ENCODE measurements at places on chromosomes 4 and X.

- no peak for DNase-seq
Measured at GRCh38 chr4:59727745-59728144, 1472.4 kb upstream of the ADGRL3 start.

DNA sequence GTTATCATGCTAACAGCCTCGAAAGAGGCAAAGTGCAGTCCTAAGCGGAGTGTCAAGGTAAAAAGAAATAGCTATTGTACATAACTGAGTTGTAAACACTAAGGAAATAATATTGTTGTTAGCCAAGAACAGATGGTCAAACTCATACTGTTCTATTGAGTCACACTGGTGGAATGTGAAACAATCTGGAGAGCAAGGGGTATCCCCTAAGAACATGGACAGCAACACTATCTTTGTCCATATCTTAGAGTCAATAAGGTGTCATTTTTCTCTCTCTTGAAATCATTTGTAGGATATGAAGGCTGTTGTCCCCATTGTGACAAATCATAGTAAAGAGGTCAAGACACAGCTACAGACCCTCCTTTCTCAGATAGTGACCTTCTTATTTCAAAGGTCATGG lies 4.5 kb upstream of the PDGFC start:
- no peak for DNase-seq

GRCh38 chr4:101600287-101600686 lies 190.2 kb upstream of the BANK1 start:
- DNase-seq, result no peak

GRCh38 chr4:83340692-83341343 lies 6.2 kb upstream of the HPSE start:
- no peak for DNase-seq

DNA sequence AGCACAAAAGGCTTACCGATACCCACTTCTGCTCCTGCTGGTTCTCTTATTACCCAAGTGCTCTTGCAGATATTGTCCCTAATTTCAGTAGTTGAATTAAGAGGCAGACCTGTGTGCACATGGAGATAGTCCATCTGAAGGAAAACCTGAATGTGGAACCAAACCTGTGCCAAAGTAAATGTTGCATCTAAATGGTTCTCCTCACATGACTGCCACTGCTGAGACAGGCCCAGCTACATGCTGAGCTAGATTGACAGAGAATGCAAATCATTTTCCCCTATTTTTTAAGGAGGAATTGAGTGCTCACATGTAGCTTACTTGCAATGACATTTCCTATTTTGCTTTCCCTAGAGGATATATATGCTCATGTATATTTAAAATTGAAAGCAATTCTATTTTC lies 609.1 kb upstream of the TECRL start:
- no peak for DNase-seq

GRCh38 chr4:18021470-18021719 lies 160 bp downstream of the LCORL start:
- no peak for DNase-seq

DNA sequence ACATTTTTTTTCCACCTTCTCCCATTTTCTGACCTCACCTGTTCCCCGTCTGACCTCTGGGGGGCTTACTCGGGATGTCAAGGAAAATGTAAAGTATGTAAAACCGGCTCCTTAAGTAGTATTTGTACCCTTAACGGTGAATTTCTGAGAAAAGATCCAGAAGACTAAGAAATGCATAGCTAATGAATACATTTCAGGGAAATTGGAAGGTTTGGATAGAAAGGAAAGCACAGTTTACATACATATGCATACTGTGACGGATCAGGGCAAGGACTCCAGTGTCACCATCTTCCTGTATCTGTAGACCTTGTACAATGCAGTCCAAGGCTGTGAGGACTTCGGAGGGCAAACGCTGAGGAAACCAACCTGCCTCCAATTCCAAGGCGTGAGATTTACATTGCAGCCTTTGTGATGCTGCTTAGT lies 2185.9 kb upstream of the TENM3 start:
- DNase-seq, result no peak

DNA sequence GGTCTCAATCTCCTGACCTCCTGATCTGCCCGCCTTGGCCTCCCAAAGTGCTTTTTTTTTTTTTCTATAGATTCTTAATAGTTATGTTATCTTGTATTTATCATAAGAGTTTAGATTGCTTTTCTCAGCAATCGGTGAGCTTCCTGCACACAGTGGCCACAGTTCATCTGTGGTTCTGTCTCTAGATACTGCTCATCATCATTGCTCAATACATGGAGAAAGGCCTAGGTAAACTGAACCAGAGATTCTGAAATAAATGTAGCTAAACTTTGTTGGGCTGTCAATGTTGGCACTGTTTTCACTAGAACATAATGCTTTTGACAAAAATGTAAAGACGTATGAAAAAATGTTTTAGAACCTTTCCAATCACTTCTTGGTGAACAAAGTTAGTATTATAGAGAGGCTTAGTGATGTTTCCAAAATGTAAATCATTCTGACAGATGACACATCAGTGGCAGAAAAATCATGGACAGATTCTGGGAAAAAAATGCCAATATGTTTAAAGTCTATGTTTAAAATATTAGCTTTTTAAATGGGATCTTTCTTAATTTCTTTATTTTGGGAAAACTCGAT lies 50.0 kb upstream of the LIMCH1 start:
- DNase-seq, result no peak

DNA sequence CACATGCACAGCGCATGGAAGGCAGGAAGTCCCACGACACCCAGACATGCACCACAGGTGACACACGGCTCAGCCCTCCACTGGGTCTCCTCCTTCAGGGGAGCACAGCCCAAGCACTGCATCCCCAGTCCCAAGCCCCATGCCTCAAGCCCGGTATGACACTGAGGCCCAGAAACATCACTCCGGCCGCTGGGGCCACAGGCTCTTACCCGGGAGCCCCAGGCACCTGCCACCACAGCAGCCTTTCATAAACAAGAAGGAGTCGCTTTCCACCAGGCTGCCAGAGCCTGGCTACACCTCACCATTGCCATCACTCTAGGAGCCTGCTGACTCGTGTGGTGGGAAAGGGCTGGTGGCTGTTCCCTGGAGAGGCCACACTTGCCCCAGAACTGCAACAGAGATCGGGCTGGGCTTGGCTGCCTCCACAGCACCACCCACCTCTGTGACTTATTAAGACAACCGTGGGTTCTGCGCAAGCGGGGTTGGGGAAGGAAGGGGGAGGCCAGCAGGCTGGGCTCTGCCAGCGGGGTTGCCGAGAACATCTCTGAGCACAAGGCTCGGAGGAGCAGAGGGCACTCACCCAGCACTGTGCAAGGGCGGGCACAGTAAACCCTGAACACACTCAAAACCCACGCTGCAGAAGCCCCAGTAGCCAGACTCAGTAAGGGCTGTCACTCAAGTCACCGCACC lies 4.5 kb downstream of the HAUS7 start:
- DNase-seq, result no peak

- DNase-seq, result no peak
Measured at GRCh38 chrX:98514032-98514431, 1630.3 kb downstream of the RPA4 start.

DNA sequence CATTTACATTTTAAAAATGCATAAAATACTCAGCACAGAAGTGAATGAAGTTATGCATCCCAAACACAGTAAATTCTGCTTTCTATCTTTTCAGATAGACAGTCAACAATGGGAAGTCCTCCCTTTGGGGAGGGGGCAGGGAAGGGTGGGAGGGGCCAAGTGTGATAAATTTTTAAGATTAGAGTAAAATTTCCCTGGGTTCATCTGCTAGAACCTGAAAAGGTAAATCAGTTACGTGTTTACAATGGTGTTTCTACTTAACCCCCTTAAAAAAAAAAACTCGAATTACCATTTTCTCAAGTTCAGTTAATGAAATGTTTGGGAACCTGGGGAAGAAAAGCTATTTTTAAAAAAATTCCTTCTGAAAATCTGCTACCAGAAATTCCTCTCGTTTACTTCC lies 9.1 kb downstream of the PITX2 start:
- no peak for DNase-seq

DNA sequence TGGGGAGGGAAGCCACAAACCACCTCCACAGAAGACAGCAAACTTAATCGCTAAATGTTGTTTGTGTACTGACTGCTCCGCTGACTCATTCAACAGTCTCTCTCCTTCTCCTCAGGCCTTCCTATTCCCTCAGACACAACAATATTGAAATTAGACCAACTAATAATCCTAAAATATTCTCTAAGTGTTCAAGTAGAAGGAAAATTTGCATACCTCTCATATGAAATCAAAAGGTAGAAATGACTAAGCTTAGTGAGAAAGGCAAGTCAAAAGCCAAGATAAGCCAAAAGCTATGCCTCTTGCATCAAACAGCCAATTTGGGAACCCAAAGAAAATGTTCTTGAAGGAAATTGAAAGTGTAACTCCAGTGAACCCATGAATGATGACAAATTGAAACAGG lies 75.7 kb upstream of the ARHGAP24 start:
- no peak for DNase-seq

DNA sequence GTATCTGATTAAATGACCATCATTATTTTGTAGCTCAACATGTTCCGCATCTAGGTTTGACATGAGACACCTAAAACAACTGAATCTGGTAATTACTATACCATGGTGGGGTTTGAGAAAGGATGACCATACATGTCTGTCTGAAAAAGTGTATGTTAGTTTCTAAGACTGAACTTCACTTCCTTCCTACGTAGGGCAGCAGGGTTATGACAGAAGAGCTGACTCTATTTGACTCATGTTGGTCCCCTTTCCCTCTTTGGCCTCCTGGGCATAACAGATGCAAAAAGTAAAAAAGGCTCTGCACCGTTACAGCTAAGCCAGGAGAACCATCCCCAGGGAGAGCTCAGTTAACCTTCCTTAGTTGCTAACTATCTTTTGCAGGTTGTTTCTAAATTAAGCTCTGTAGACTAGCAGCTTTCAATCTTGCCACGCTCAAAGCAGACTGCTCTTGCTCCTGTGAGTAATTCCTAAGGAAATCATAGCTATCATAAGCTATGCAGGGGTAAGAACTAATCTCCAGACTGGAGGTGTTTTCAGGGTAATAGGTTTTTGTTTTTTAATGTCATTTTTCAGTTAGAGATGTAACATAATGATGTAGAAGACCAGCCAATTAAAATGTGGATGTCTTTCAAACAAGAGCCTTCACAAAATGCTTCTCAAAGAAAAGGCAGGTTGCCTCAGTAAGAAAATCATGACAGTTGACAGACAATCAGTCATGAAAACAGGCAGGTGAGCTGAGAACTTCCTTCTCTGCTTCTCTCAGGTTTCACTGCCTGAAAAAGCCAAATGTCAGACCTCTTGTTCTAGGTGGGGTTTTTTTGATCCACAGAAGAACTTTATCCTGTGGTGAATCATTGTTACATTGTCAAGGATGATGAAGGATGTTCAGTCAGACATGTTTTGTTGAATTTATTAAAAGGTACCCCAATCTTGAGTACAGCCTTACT lies 66.9 kb upstream of the DAPP1 start:
- DNase-seq, result no peak

GRCh38 chr4:76963131-76963750 lies 13.7 kb downstream of the SEPTIN11 start:
- DNase-seq, result no peak

DNA sequence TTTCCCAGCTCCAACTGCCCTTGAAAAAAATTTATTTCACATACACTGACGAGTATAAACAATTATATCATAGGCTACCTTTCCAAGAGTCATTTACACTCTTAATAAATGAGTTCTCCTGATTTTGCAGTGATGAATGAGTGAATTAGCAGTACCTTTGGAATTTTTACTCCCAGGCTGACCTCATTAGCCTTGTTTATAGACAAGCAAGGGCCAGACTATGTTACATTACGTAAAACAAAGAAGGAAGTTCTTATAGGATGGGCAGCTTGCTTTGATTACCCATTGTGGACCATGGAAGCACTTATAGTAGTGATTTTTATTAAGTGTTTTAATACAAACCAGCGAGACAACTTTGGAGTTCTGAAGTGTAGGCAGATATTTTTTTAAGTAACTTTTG lies 112.9 kb upstream of the C1QTNF7 start:
- no peak for DNase-seq

DNA sequence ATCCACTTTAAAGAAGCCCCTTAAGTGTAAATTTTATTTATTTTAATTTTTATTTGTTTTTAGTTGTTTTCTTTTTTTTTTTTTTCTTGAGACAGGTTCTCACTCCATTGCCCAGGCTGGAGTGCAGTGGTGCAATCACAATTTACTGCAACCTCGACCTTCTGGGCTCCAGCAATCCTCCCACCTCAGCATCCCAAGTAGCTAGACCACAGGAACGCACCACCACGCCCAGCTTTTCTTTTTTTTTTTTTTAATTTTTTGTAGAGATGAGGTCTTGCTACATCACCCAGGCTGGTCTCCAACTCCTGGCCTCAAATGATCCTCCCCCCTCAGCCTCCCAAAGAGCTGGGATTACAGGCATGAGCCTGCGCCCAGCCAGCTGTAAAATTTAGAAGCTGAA lies 6.0 kb downstream of the SAT1 start:
- DNase-seq, result no peak

DNA sequence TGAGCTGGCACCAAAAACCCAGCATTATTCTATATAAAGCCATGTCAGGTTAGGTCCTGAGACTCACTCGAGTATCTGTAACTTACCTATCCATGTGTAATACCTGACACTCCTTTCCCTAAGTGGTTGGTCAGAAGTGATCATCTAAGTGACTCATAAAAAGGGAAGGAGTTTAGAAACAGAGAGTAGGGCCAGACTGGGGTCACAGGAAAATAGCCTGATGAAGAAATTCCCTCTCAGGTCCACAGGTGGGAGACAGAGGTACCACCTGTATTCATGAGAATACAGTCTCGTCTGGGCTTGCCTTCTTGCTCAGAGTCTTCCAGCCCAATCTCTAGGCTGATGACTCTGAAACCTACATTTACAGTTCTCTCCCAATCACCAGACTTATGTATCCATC lies 161.8 kb upstream of the MAP3K15 start:
- no peak for DNase-seq

GRCh38 chrX:28177202-28177601 lies 196.0 kb upstream of the DCAF8L1 start:
- no peak for DNase-seq

DNA sequence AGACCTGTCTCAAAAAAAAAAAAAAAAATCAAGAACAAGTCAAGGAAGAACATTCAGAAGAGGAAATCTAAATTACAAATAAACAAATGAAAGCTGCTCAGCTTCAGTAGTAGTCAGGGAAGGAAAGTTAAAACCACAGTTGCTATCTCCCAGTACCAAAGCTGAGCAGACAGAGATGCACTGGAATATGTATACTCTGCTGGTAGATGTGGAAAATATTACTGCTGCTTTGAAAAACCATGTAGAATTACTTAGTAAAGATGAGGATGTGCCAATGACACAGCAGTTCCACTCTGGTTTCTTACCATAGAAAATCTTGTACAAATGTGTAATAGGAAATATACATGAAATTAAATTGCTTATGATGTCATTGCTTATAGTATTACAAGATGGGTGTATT lies 25.1 kb upstream of the PRKX start:
- DNase-seq, result no peak

GRCh38 chr4:111330786-111331185 lies 707.9 kb upstream of the PITX2 start:
- no peak for DNase-seq

DNA sequence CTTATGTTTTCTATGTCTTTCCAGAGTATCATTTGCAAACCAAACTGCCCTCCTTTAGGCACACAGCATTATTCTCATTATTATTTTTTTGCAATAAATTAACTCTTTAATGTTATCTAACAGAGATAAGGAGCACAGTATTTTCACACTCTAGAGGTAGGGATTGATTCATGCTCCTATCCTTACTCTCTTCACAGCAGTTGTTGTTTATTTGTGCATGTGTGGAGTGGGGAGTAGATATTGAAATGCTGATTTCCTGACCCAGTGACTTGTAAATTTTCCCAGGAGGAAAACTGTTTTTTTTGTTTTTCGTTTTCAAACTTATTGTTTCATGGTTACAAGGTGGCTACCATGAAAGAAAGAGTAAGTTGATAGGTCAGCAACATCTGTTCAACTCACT lies 140.0 kb downstream of the NPFFR2 start:
- no peak for DNase-seq
